ENCODE measurements at places on chromosomes 7 and 10. TPM values are rescaled to one million over a fixed set of nuclear protein-coding genes. Genes with fewer than 3 reads are reported as not detected.

FBXO24 gene
- 4.6 TPM for total RNA-seq

ADRB1 gene
- total RNA-seq: 0.48 TPM

DNA sequence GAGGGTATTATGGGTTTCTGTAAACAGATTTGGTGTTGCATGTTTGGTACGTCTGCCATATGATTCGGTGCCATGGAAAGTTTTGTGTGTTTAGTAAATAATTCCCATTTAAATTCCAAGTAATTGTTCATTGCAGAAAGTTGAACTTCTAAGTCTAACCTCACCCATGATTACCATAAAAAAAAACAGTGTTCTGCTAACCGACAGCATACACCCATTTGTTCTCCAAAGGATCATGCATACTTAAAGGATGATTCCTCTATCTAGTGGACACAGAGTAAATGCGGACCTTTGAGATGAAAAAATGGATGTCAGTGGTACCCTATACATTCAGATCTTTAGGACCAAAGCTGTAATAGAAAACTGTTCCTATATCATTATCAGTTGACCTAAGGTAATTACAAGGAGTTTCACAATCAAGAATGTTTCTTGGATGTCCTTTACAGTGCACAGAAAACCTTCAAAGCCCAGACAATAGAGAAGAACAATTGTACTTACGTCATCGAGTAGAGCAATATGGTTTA, 209.9 kb downstream of the CRPPA start:
- DNase-seq: no peak

SORBS1 gene
- 5.0 TPM for total RNA-seq

PDK4 gene
- total RNA-seq: 4.8 TPM

Measured in PC-9 (cell line).